HCEC 1CT (cell line): ENCODE measurements at places on chromosomes 16 and 17.

DNA sequence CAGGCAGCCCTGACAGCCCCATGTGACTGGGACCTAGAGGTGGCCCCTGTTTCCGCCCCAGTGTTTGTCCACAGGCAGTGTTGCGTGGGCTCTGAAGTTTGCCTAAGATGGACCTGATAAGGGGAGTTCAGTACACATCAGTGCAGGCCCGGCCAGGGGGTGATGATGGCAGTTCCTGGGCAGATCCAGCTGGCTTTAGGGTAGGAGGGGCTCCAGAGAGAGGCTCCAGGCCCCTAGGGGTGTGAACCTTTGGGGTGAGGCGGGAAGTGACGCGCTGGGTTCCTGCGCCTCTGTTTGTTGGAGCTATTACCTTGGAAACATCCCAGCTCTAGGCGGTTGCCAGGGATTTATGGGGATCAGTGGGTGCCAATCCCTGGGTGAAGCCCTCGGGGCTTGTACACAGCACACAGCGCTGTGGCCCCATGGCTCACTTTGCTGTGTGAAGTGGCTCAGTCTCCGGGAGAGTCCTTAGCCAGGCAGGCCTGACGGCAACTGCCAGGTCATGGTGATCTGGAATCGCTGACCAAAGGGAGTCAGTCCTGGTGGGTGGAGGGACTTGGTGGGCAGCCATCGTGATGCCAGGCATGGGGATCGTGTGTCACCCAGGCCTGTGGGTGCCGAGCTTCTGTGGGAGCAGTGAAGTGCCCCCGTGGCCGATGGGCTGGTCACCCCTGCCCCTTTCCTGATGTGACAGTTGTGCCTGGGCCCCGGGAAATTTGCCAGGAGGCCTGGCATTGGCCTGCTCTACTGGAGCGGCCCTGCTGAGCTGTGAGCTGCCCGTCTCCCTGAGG is 146.1 kb downstream of the SEC14L1 start:
- DNase-seq = no peak

GRCh38 chr16:64362193-64362592 is 759.7 kb downstream of the CDH11 start:
- peak; percentile 56 for DNase-seq

DNA sequence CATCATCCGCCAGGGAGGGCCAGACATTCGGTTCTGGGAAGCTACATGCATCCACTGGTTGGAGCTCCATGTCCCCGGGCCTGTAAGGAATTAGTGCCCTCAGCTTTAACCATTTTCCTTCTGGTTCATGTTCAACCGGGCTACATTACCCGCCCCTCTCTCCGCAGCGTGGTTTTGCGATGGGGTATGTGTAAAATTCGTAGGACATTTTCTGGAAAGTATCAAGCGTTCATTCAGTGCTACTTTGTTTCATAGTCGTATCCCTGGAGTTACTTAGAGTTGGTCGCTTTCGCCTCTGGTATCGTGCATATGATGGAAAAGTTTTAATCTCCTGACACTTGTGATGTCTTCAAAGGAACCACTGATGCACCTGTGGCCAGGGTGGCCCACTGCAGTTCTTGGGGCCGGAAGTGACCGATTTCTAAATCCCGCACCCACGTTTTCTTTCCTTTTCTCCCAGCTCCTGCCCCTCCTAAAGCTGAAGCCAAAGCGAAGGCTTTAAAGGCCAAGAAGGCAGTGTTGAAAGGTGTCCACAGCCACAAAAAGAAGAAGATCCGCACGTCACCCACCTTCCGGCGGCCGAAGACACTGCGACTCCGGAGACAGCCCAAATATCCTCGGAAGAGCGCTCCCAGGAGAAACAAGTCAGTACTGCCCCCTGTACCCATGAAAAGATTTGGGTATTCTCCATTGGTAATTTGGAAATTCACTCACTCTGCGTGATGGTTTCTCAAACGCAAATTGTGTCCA is 637 bp downstream of the RPL23A start:
- DNase-seq = no peak

DNA sequence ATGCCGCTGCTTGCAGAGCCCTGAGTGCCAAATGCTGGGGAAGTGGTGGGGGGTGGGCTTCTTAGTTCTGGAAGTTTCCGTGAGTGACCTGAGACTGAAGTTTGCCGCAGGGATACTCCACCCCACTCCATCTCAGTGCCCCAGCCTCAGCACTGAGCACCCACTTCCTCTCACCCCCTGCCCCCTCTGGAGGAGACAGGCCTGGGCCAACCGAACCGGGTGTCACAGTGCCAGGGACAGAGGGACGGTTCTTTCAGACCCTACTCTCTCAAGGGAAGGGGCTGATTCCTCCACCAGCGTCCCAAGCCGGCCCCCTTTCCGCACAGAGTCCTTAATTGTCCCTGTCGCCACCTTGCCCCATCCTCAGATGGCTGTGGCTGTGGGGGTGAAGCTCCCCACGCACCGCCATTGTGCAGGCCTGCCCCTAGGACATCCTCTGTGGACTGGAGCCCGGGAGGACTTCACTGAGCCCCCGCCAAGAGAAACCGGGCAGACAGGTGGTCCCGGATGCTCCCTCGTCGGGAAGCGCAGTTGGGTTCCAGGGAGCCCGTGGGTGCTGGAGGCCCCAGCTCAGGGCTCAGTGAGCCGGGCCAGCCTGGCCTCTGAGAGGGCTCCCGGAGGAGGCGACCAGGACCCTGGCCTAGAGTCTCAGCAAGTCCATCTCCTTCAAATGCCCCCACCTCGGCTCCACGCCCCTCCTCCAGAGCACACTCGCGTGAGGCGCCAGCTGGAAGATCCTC is 1.6 kb upstream of the KREMEN2 start:
- no peak for DNase-seq

GRCh38 chr16:25959221-25959620 is 267.5 kb downstream of the HS3ST4 start:
- DNase-seq = no peak

GRCh38 chr17:2983255-2983654 is 80.2 kb downstream of the OR1D5 start:
- DNase-seq = no peak

DNA sequence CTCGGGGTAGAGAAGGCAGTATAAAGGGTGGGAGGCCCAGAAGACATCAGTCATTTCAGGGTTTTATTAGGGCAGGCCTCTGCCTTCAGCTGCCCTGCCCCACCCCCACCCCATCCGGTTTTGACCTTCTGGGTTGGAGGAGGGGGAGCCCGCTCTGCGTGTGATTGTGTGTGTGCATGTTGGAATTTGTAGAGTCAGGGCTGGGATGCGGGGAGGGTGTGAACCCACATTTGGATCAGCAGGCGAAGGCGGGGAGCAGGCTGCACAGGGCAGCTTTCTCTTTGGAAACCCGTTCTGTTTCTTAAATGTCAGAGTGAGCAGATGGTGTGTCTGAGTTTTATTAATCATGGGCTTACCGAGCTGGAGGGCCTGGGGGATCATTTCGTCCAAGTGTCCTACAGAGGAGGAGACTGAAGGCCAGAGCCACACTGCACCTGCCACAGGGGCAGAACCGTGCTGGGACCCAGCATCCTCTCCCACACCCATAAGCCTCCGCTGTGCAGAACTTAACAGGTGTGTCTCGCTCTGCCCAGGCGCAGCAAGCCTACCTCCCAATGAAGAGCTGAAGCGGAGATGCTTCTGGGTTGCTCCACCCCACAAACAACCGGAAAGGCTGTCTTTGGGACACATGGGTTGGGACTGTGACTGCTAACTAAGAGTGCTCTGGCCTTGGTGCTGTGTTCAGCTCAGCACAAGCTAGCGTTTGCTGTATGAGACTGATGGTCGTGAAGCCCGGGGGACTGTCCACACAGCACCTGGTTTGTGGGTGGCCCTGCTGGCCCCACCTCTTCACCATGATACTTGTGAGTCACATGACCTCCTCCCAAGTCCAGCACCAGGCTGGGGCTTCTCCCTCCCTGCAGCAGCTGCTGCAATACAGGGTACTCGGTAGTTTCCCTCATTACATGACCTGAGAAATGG is 70.9 kb upstream of the GSE1 start:
- no peak for DNase-seq

DNA sequence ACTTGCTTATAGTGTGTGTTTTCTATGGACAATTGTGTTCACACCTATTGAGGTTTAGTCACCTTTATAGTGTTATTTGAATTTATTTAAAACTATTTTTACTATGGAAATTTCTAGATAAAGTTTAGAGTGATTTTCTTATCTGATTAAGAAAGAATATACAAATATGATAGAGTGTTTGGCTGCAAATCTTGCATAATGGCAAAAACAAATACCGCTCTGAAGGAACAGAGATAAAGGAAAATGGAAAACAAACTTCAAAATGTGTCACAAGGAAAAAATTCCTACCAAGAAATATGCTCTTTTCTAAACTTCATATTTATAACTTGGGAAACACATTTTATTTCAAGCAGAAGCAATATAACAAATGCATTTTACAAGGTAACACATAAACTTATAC is 423.1 kb downstream of the TOX3 start:
- DNase-seq = no peak

GRCh38 chr17:60528828-60529227 is 2.8 kb upstream of the APPBP2 start:
- DNase-seq = no peak

DNA sequence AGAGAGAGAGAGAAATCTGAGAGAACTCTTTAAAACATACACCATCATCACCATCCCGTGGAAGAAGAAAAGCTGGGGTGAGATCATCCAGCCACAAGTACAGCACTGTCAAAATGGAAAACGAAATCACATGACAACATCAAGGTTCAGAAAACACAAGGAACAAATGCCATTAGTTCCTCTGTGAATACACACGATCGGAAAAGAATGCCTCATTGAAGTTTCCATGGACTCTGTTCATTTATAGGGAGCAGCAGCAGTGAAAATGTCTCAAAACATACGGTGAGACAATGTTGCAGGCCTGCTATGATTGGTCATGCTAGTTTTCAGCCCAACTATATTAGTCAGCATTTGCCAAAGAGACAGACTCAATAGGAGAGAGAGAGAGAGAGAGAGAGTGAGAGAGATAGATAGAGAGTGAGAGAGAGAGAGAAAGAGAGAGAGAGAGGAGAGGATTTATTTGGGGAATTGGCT is 4.4 kb downstream of the CFAP97D1 start:
- DNase-seq = peak; percentile 70

DNA sequence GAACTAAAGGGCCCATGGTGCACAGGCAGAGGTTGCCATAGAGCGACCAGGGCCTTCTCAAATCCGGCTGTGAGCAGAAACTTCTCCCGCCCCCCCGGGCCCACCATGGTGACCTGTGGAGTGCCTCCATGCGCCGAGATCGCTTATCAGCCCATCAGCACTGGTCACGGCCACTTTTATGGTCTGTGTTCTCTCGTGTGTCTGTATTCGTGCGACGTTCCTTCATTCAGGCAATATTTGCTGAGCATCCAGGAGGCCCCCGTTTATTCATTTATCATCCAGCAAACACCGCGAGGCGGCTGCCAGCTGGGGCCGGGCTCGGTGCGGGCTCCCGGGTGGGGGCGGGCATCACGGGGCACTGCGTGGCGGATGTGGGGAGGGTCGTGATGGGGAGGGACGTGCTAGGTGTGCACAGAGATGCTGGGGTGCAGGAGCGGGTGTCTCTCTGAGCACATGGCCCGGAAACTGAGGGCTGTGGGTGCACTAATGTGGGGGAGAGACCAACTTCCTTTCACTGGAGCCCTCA is 88.0 kb upstream of the CBX4 start:
- DNase-seq = no peak

DNA sequence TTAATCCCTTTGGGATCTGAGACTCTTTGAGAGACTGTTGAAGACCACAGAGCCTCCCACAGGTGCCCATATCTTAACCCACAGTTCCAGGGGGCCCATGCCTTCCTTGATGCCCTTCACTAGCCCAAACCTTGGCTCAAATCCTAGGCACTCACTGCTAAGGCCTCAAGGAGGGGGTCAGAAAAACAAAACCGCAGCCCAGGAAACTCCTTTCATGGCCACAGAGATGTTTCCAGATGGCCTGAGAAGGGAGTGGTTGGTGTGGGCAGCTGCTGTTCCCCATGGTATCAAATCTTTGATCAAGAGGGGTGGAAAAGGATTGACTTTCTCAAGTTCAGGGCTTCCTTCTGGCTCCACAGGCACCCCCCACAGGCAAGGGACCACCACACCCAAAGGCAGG is 44.7 kb downstream of the CDH1 start:
- no peak for DNase-seq

DNA sequence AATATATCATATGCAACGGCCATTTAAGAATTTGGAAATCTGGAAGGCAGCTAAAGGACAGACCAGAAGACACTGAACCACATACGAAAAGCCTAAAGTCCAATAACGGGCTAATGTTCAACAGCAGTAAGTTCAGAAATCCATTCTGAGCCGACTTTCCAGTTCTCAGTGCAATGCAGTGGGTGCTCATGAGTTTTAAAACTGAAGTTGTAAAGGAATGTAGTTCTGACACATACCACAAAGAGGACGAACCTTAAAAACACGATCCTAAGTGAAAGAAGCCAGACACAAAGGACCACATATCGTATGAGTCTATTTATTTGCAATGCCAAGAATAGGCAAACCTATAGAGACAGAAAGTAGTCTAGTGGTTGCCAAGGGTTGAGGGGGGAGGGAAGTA is 278.3 kb upstream of the ZFHX3 start:
- DNase-seq = no peak

- DNase-seq = no peak
Measured at GRCh38 chr17:71405101-71405500, 715.7 kb upstream of the SOX9 start.

GRCh38 chr16:48745541-48745940 is 135.6 kb upstream of the N4BP1 start:
- no peak for DNase-seq

DNA sequence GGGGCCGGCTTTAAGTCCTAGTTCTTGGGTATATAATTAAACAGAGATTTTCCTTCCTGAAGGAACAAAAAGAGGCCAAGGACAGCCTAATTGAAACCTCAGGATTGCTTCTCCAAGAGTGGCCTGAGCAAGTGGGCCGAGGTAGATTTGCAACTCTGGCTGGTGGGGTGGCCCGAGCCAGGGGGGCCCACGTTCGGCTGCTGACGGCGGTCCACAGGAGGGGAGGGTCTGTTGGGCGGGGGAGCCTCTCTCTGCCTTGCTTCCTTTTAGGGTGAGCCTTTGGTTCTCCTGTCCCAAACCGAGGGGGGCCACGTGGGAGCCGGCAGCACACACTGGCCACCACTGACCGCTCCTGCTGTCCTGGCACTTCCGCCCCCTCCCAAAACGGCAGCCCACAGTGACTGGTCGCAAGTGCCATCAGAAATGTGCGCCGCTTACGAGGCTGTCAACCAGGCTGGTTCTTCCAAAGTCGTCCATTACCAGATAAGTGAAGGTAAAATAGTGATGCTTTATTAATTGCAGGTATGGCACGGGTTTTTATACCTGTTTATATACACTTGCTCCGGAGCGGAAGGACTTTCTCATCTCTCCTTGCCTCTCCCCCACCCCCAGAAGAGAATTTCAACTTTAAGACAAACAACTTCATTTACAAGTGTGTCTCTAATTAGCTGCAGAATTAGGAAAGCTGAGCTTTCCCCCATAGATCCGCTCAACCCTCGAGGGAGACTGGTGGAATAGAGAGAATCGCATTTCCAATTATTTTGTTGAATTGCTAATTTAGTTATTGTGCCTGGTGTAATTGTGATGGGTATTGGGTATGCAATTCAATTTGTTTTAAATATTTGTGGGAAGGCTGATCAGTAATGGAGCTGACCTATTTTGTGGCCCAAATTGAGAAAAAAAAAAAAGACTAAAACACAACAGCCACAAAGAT is 117.8 kb downstream of the AATF start:
- DNase-seq = no peak

DNA sequence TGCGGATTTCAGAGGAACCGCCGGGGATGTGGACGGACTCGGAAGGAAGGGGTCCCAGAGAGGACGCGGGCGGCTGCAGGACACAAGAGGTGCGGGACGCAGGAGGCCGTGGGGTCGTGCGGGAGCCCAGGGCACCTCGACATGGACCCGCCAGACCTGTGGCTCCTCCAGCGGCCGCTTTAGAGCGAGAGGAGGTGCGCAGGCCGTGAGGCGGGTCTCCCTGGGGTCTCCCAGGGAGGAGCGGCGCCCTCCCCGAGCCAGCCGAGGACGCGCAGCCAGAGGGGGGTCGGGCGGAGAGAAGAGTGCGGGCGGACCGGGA is 6.8 kb upstream of the FLYWCH1 start:
- no peak for DNase-seq
